ENCODE measurements at places on chromosomes 2 and 18. TPM values are rescaled to one million over a fixed set of nuclear protein-coding genes. Genes with fewer than 3 reads are reported as not detected.

Gene CYBRD1
- total RNA-seq, result 108 TPM

GRCh38 chr2:65431421-65432226 is 775 bp downstream of the SPRED2 start:
- DNase-seq, result peak; percentile 76

DNA sequence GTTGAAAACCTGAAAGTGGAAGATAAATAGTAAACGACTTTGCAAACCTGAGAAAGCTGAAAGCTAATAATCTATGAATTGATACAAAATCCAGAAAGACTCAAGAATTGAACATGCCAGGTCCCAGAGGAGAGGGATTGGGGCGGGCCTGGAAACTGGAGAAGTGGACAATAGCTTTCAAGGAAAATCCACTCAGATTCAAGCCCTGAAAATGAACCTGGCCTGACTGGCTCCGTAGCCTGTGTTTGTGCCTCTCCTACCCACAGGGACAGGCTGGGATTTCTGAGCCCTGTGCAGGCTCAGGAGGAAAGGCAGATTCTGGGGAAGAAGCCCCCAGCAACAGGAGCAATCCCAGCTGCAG is 274.8 kb upstream of the HS6ST1 start:
- DNase-seq, result no peak

- no peak for DNase-seq
These were observed 12.1 kb upstream of the KDSR start for GRCh38 chr18:63378919-63379638.

Gene YES1
- 63.3 TPM for total RNA-seq

Gene TOGARAM2
- total RNA-seq, result 1.3 TPM

DNA sequence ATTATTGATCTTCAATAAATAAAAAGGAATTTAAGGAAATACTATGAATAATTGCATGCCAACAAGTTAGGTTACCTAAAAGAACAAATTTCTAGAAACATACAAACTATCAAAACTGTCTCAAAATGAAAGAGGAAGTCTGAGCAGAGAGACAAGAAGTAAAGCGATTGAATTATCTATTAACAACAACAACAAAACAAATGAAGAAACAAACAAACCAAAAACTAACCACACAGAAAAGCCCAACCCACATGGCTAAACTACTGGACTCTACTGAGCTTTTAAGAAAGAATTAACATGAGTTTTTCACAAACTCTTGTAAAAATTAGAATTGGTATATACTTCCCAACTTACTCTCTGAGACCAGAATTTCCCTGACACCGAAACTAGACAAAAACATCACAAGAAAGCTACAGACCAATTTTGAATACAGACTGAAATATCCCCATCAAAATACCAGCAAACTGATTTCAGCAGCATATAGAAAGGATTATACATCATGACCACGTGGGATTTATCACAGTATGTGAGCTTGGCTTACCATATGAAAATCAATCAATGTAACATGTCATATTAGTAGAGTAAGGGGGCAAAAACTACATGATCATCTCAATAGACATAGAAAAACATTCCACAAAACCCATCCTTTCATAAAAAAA is 16.6 kb upstream of the GALNT1 start:
- no peak for DNase-seq

DNA sequence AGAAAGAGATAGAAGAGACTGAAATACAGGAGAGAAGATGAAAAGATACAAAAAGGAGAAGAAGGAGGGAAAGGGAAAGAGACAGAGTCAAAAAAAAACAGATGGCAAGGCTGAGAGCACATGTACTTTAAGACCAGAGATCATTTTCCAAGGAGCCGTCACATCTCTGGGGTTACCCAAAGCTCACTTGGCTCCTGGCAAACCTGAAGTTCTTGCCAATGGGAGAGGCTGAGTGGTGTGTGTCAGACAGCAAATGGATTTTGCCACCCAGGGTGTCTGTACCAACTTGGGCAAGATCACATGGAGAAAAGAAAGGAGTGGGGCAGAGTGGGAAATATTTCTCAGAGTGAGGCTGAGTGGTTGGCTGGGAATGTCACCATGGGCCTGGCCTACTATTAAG is 219.3 kb upstream of the TNP1 start:
- DNase-seq, result no peak

DNA sequence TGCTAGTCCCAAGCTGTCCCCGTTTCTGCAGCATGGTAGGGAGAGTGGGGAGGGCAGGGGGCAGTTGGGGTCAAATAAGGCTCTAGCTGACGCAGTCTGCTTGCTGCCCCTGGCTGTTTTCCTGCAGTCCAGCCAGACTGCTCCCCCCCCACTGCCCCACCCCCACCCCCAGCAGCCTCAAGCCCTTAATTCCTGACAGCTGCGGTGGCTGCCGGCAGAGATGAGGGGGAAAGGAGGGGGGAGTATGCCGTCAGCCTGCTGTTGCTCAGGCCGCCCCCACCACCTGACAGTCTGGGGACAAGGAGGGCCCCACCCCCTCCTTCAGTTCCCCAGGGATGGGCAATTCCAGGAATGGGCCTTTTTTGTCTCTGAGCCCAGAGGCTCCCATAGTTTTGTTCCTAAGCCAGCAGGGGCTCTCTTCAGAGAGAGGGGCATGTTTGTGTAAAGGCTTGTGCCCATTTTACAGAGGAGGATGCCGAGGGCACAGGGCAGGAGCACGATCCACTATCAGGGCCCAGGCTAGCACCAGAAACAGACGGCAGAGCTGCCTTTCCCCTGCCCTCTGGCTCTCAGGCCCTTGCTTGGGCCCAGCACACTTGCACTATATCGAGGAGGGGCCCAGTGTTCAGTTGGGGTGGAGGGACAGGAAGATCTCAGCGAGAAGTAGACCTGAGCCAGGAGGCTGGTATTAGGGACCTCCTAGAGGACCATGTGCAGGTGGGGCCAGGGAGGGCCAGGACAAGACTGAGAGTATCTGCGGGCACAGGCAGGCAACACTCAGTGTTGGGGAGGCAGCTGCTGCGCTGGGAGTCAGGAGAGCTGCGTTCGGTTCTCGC is 1.5 kb upstream of the WNT10A start:
- no peak for DNase-seq

GRCh38 chr2:124079045-124079444 is 54.0 kb downstream of the CNTNAP5 start:
- DNase-seq, result peak; percentile 19

DNA sequence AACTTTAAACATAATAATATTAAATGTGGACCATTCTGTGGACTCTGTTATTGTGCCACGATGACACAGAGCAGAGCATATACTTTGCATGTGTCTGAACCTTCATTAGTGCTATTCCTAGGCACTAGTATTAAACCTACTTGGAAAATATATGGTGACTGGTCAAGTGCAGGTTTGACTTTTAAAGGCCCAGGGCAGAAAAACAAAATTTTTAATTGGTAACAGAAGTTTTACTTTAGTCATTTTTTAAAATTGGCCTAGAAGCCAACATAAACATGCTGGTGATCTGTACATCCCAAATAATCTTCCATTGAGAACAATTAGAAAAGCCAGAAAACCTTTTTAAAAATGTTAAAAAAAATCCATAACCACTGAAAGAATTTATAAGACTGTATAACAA is 16.6 kb downstream of the LDAH start:
- no peak for DNase-seq

DNA sequence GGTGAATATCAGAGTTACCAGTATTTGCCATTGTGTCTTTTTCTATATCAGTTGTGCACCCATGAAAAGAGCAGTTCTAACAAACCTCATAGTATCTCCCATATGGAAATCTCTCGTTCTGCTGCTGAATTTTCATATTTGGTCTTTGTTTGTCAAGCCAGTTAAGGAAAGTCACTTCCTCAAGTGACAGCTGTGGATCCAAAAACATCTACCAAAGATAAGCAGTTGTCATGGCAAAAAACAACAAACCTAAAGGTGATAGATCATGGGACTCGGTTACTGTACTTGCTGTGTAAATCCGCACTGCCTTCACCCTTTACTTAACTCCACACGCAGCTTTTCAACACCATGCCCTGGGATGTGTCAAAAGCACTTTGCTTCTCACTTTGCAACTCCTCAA is 17.3 kb downstream of the BMP10 start:
- DNase-seq, result no peak

GRCh38 chr2:57776916-57777315 is 269.7 kb upstream of the VRK2 start:
- no peak for DNase-seq

DNA sequence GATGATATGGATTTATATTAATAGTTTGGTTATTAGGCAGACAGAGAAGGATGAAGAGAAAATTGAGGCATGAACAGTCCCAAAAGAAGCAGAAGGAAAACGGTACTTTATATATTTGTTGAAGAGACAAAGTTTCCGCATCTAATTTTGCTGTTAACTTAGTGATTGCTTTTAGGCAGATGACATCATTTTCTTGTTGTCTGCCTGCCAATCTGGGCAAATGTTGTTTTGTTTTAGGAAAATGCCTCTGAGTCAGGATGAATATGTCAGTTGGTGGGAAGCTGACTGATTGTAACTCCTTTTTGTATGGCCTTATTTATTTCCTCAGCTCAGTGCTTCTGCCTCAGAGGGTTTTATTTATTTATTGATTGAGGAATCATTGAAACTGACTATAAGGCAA is 52.5 kb upstream of the CAVIN2 start:
- DNase-seq, result no peak

DNA sequence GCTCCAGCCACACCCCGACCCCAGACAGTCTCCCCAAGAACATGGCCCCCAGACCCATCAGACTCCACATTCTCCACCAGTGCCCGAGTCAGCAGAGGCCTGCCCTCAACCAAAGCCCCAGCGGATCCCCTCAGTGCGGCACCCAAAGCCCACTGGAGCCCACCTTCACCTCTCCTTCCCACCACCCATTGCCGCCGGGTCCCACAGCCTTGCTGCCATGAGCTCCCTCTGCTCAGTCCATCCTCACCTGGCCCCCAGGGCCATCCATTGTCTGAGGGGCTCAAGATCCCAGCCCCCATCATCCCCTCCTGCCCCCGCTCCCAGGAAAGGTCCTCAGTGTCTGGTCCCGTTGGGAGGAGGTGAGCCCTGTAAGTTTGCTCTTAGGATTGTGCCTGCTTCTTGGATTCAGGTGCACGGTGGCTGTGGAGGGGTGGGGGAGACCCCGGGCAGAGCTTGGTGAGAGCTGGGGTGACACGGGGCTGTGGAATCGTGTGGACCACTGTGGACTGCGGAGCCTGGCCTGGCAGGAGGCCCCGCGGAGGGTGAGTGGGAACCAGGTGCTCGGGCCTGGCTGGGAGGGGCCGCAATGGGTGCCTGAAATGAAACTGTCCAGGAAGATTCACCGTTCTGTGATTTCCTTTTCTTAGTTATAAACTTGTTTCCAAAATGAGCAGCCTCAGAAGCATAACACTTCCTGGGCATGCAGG is 32.7 kb upstream of the GPC1 start:
- no peak for DNase-seq

DNA sequence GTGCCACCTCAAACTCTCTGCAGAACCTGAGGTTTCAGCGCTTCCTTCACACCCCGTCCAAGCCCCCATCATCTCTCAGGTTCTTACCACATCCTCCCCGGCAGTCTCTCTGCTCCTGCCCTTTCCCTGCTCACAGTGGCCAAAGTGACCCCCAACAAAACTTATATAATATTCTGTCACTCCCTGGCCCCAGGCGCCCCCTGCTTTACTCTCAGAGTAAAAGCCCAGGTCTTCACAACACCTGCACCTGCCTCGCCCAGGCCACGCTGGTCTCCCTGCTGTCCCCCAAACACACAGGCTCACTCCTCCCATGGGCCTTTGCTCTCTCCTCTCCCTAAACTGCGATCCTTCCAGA is 6.4 kb downstream of the ITGB1BP1 start:
- DNase-seq, result no peak

GRCh38 chr18:60391571-60392226 is 19.1 kb upstream of the MC4R start:
- no peak for DNase-seq

GRCh38 chr2:156340377-156340776 is 7.9 kb upstream of the NR4A2 start:
- DNase-seq, result no peak

DNA sequence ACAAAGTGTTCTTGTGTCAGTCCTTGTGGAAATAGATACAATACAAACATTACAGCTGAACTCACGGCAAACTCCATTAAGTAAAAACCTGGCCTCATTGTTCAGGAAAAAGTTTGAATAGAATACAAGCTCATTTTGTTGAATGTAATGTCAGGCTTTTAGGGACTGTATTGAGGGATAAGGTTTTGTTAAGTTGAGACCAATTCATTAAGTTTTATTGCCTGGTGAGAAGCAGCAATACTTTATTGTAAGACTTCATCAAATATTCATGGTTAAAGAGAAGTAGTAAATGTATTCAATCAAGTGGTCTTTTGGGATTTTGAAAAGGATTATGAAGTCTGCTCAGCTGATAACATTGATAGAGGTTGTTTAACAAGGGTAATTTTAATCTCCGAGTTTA is 35.4 kb upstream of the METAP1D start:
- no peak for DNase-seq

Gene SIX3
- 0.28 TPM for total RNA-seq

GRCh38 chr2:168035458-168035857 is 211.9 kb downstream of the STK39 start:
- DNase-seq, result no peak

GRCh38 chr2:47307066-47307465 is 95.9 kb upstream of the MSH2 start:
- no peak for DNase-seq

Gene STPG4
- 0.44 TPM for total RNA-seq

Gene ITGB6
- 1.4 TPM for total RNA-seq

Data from spinal cord (tissue), 10 donors.